GM12878 (cell line): ENCODE measurements at places on chromosomes 12 and 14. TPM values are rescaled to one million over a fixed set of nuclear protein-coding genes. Genes with fewer than 3 reads are reported as not detected.
A peak's percentile ranks its signal among the peaks of the same experiment; 100 is the strongest.

CABP1 gene
- polyA plus RNA-seq, result 0.23 TPM in 1 of 2 replicates, not detected in the other

DNA sequence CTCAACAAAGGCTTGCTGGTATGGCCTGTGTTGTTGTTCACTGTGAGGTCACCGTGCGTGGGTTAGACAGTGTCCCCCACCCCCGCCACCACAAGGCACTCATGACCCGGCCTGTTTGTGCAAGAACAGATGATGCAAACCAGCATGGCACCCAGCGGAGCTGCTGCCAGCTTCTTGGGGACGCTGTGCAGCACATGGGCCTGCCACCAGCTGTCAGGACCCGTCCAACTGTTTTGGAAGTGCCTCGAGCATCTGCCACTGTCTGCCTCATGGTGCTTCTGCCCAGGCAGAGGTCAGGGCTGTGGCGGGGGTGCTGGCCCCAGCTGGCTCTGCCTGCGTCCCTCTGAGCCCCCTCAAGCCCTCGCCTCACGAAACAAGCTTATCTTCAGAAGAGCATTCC, 1.5 kb downstream of the ASB2 start:
- DNase-seq, result no peak
- H3K27me3 ChIP-seq, result no peaks in the 10 kb centered on the region
- no peaks in the 10 kb centered on the region for H3K36me3 ChIP-seq
- no peak overlapping the region for H3K4me3 ChIP-seq

- no peak for DNase-seq
- H3K27me3 ChIP-seq, result no peaks in the 10 kb centered on the region
- peaks cover 50% of the 10 kb centered on the region for H3K4me1 ChIP-seq
- H3K4me3 ChIP-seq, result no peak overlapping the region
- H3K27ac ChIP-seq, result peak overlapping the region; percentile 86
Observed at GRCh38 chr12:120678572-120678971, 8.4 kb upstream of the MLEC start.

- no peaks in the 10 kb centered on the region for H3K27me3 ChIP-seq
- DNase-seq, result no peak
- no peak overlapping the region; the same call in 1 of the 2 replicates for H3K4me3 ChIP-seq
- peaks cover 5% of the 10 kb centered on the region for H3K4me1 ChIP-seq
- H3K27ac ChIP-seq, result peak overlapping the region; percentile 35
- peaks cover 2% of the 10 kb centered on the region; the same call in 1 of the 2 replicates for H3K36me3 ChIP-seq
Observed at GRCh38 chr14:50335989-50336824, 24.1 kb downstream of the DMAC2L start.

RAP1B gene
- polyA plus RNA-seq, result 219 and 221 TPM in 2 replicates

RFX4 gene
- not detected in 2 replicates for polyA plus RNA-seq

DNA sequence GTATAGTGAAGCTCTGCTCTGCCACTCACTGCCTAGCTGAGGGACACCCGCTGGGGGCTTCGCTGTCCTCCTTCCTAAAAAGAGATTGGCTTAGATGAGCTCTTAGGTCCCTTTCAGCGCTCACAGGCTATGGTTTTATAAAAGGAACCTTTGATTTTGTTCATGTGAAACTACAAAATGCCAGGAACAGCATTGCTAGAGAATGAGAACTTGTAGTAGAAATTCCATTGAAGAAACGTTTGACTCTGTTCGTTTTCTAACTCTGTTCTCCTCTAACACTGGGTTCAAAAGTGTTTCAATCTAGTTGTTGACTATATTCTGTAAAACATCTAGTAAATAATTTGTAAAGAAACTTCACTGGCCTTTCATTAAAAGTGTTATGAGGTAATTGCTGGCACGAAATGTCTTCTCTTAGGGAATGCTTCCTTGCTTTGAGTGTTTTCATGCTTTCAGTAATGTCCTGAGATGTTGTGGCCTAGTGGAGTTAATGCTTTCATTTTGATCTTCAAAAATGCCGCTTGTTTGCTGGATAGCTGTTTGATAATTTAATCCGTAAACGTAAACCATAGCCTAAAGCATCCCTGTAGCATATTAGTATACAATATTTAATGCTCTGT, 1.6 kb downstream of the MARK3 start:
- H3K36me3 ChIP-seq, result no peaks in the 10 kb centered on the region
- peak overlapping the region; percentile 91 for H3K4me3 ChIP-seq
- H3K27ac ChIP-seq, result peak overlapping the region; percentile 86
- H3K27me3 ChIP-seq, result no peaks in the 10 kb centered on the region
- peaks cover 13% of the 10 kb centered on the region for H3K4me1 ChIP-seq

- no peaks in the 10 kb centered on the region for H3K27me3 ChIP-seq
- DNase-seq, result no peak
- H3K4me1 ChIP-seq, result peaks cover 6% of the 10 kb centered on the region
- peak within 1 kb of the TSS; percentile 95 for H3K4me3 ChIP-seq
- no peaks in the 10 kb centered on the region for H3K36me3 ChIP-seq
- peak within 1 kb of the TSS; percentile 71 for H3K27ac ChIP-seq
Observed at GRCh38 chr14:32077081-32078022, at the start of gene ARHGAP5. ARHGAP5 (plus strand) TSS chr14:32077304; CDS start chr14:32090670, 13,366 bp downstream.

- H3K4me3 ChIP-seq, result no peak overlapping the region
- no peaks in the 10 kb centered on the region for H3K4me1 ChIP-seq
- no peak for DNase-seq
Observed at GRCh38 chr12:19575337-19576243, 136.3 kb downstream of the AEBP2 start.

LRRK2 gene
- polyA plus RNA-seq, result 0.80 and 1.1 TPM in 2 replicates

DNA sequence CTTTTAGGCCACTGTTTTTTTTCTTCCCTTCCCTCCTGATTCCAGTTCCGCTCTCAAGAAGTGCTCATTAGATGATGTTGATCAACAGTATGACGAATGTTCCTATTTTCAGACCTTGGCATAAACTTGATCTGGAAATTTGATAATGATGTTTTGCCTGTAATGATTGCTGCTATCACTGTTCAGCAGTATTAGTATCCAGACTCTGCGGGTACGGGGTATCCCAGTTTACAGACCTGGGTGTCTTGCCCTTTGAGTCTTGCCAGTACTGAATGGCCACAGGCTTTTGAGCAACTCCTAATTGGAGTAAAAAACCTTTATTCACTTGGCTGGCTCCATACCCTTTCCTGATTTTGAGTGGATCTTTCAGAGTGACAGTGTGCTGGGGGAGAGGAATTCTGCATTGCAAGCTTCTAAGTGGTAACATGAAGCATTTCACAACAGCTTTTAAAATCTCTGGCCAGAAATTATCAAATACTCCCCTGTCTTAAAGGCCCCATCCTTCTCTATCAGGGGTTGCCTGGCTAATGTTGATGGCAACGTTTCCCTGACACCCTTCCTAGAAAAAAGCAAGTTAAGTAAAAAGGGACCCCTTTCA, 5.9 kb upstream of the ASB8 start:
- no peaks in the 10 kb centered on the region for H3K36me3 ChIP-seq
- H3K4me3 ChIP-seq, result no peak overlapping the region
